ENCODE measurements at places on chromosomes 2 and 18.

- DNase-seq, result peak; percentile 92
Observed at GRCh38 chr2:6325616-6326015, 540.1 kb downstream of the CMPK2 start.

DNA sequence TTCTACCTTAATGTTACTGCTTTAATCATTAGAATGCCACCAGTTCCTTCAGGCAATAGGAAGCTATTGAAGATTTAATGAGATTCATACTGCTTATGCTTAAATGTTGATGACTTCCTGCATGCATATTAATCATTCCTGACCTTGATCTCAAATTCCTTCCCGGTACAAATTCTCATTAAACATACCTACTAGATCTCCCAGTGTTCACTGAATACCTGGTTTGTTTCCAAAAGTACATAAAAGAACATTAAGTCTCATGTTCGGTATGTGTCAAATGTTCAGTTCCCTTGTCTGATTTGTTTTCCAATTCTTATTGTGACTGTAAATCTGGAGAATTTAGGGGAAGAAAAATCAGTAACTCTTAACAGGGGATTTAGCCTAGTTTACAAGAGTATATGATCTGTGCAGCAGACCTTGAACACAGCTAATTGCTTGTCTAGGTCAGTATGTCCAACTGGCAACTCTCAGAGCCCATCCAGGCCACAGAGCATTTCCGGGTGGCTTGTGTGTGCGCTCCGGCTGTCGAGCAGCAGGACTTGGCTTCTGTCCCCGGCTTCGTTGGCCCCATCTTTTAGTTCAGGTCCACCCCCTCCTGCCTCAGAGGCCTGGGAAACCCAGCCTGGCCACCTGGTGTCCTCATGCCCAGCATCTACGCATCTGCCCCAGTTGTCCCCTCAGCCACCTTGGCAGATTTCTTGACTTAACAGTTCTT, 13.1 kb downstream of the METAP1D start:
- peak; percentile 60 for DNase-seq

DNA sequence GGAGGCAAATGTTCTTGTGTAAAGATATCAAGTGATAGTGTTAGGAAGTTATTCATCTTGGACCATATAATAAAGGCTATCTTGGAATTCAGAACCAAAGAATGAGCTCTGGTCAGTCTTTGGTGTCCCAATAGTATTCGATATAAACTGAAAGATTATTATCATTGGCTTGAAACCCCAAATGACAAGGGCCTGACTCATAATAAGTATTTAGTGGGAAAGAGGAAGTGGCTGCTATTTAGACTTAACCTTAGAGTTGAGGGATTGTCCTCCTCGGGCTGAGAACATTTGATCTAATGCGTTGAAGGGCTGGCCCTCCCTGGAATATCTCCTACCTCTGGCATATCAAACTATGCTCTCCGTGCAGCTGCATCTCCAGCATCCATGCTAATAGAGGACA, 67.5 kb downstream of the CDH20 start:
- DNase-seq, result no peak

GRCh38 chr2:235567842-235568241, 74.0 kb downstream of the AGAP1 start:
- no peak for DNase-seq

DNA sequence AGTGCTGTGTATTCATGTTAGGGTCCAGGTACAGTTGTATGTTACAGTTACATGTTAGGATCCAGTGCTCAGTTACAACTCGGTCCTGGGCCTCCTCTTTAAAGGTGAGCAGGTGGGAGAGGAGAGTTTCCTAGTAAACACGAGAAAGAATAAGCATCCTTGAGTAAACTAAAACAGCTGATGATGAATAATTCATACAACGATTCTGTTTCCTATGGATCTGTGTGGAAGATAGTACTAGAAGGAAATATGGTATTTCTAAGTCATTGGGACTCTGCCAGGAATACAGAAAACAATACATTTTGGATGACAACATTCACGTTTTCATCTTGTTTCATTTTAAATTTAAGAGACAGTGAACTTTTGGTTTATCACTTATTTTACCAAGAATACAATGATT, 29.5 kb downstream of the SNTG2 start:
- no peak for DNase-seq

GRCh38 chr2:118835746-118836410, 11.6 kb downstream of the EN1 start:
- peak; percentile 36 for DNase-seq

- no peak for DNase-seq
Observed at GRCh38 chr2:128591861-128592822, 273.5 kb upstream of the HS6ST1 start.

DNA sequence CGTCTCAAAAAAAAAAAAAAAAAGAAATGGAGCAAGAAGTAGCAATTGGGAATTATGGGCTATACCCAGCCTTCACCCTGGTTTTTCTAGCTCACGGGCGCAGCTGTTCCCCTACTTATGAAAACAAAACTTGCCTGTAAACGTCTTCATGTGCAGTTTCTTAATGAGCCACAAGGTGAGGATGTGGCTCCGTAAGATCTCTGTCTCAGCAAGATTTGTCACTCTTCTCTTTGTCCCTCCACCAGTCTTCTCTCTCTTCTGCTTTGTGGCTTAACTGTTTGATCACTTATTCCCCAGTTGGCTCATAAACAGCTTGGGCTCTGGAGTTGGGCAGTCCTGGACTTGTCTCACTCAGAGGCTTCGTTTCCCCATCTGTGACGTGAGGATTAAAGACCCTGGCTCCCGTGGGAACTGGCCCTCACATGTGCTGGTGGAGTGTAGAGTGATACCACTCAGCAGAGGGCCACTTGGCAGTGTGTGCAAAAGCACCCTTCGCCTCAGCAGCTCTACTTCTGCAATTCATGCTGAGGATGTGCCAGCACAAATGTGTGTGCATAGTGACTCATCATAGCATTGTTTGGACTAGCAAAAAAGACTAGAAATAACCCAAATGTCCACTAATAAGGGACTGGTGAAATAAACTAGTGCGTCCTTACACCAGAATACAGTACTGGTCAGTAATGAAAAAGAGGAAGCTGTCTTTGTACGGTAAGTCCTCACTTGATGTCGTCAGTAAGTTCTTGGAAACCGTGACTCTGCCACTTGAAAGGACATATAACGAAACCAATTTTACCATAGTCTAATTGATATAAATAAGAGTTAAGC, 8.7 kb downstream of the CEP68 start:
- peak; percentile 75 for DNase-seq

- no peak for DNase-seq
Observed at GRCh38 chr2:10046931-10047330, 3.6 kb downstream of the KLF11 start.

GRCh38 chr2:148829618-148830017, 45.4 kb upstream of the KIF5C start:
- DNase-seq, result no peak

- DNase-seq, result no peak
Observed at GRCh38 chr2:27902098-27902497, 11.6 kb downstream of the BABAM2 start.

DNA sequence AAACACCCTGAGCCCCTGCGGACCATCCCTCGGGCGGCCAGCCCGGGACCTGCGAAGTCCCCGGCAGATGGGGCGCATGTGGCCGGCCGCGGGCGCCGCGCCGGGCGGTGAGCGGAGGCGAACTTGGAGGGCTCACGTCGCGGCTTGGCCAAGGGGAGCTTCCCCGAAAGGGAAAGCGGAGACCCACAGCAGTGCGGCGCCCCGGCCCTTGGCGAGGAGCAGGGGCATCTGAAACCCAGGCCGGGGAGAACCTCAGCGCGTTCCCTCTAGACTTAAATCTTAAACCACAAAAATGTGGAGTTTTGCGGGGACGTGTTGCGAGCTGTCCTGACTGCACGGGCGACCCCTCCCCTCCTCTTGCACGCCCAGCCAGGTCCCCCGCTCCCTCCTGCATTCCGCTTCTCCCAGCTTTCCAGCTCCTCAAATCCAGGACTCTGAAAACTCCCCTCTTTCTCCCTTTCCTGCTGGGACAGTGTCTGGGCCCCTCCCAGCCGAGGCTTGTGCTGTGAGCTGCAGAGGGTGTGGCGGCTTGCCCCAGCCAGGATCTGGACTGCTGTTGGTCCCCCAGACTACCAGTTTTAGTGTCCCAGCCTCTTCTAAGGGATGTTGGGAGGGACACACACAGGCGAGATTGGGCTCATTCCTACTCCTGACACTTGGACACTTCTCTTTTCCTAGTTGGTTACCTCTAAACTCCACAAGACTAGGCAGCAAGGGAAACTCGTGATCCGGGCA, 1.3 kb downstream of the FMNL2 start:
- DNase-seq, result peak; percentile 14

DNA sequence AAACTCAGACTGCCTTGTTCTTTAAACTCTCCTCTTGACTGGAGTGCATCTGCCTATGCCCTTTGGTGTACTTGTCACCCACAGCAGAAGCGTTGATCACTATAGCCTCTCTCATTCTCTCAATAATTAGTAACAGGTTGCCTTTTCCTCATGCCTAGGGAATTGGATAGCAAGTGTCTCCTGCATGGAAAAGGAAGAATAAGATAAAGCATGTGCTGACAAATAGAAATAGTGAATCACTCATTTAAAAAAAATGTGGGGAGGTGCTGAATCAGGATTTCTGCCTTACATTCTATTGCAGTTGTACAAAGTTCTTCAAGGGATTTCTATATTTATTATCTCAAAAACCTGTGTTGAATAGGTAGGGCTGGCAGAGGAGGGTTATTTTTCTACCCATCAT, 323.0 kb downstream of the TXNL1 start:
- no peak for DNase-seq

GRCh38 chr18:33440060-33441043, at the start of gene CCDC178:
CCDC178 (minus strand) TSS chr18:33440721; CDS start chr18:33412088, 28,633 bp downstream.
- peak; percentile 93 for DNase-seq

DNA sequence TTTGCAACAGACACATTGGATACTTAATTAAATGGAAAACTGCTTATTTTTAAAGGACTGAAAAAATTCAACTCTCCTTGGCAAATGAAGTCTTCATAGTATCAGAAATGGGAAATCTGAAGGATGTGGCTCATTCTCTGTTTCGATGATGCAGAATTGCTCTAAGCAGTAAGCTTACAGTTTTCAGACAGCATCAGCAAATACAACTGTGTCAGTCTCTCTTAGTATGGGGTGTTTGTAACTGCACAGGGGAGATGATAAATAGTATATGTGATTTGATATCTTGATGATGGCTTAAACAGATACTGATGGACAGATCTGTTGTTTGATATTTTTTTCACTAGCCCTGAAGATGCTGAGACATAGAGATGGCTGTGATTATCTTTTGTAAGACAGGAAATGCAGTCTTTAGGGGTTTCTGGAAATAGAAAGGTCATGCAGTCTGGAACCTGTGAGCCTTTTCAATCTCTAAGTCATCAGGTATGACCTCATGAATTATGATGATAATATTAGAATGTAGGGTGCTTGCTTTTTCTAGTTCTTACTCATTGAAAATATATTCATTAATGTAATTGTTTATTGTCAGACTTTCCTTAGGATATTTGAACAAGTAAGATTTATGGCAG, 84.2 kb downstream of the SLC4A10 start:
- DNase-seq, result peak; percentile 32

DNA sequence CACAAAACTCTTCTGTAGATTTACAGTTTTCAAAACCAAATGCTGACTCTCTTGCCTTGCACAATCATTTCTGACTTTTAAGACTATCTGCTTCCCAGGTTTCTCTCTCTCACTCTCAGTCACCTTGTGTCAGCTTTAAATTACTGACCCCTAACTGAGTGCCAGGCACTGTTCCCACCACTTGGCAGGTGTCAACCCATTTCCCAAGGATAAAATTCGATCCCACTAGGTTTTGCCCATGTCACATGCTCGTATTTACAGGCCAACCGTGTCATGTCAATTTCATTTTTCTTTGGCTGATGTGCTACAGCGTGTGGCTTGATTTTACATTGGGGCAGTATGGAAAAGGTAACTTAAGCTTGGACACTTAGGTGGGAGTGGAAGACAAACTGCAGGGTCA, 26.1 kb upstream of the LMAN1 start:
- DNase-seq, result peak; percentile 90

DNA sequence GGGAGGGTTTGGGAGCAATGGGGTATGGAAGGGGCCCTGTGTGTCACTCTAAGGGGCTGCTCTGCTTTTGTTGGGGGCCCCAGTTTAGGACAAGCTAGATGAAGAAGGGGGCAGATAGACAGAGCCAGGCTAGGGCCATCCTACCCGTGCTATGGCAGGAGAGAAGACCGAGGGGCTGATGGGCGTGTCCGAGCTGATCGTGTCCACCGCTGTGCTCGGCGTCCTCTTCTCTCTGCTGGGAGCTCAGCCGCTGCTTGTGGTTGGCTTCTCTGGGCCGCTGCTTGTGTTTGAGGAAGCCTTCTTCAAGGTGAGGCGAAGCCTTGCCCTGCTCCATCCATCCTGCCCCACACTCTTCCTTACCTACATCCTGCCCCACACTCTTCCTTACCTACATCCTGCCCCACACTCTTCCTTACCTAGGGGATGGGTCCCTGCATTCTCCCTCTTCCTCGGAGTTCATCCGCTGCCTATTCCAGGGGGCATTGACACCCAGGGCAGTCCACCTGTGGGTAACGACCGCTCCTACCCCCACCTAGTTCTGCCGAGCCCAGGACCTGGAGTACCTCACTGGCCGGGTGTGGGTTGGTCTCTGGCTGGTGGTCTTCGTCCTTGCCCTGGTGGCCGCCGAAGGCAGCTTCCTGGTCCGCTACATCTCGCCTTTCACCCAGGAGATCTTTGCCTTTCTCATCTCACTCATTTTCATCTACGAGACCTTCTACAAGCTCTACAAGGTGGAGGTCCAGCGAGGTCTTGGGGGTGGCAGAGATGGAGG, 8.9 kb downstream of the SLC4A3 start:
- DNase-seq, result no peak

DNA sequence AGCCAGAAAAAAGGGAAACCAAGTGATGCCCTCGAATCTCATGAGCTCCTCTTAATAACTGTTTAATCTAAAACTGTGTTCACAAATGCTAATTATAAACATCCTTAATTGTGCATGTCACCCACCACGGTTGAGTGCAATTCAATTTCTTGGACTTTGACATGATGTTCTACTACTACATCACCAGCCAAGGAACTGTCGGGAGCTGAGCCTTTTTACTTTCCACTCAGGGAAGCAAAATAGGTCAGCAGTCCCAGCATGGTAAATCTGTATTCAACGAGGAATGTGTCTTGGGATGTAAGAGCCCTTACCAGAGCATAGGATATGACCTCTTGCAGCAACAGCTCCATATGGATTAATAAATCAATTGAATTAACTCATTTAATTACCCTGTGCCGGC, 20.8 kb upstream of the REG3G start:
- DNase-seq, result no peak

- no peak for DNase-seq
Observed at GRCh38 chr2:47109007-47109375, 46.1 kb downstream of the STPG4 start.

- no peak for DNase-seq
Observed at GRCh38 chr2:216292886-216293301, 79.4 kb downstream of the MARCHF4 start.

DNA sequence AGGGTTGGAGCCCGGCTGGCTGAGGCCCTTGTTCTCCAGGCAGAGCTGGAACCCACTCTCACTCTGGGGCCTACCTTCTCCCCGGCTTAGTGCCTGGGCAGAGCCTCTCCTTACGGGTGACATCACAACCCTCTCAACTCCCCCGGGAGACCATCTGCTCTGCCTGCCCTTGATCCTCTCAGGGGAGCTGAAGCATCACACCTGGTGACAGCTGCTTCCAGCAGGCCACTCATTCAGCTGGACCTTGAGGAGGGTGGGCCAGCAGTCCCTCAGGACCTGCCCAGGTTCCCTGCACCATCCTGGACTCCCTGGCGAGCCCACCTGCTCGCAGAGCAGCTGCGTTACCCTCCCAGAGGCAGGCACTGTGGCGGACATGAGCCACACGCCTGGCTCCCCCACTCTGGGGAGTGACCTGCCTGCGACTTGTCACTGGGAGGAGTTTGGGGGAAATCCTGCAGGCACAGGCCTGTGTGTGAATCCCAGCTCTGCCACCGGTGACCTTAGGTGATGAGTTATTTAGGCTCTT, 13.1 kb downstream of the HS6ST1 start:
- DNase-seq, result peak; percentile 92

GRCh38 chr18:31586616-31587015, 5.1 kb upstream of the TTR start:
- DNase-seq, result no peak

Measured in NCI-H69 (cell line).